Neural cell (in vitro differentiated cells): ENCODE measurements at places on chromosomes 2 and 18. TPM values are rescaled to one million over a fixed set of nuclear protein-coding genes. Genes with fewer than 3 reads are reported as not detected.

The CDH7 gene
- polyA plus RNA-seq = 6.3 and 7.4 TPM in 2 replicates

The ERFE gene
- polyA plus RNA-seq = 0.32 TPM in 1 of 2 replicates, not detected in the other

The ABCG5 gene
- 0.38 TPM in 1 of 2 replicates, not detected in the other for polyA plus RNA-seq

The CHRNA1 gene
- not detected in 2 replicates for polyA plus RNA-seq

The MTA3 gene
- 11.2 and 11.9 TPM in 2 replicates for polyA plus RNA-seq

The BMPR2 gene
- 16.6 and 18.4 TPM in 2 replicates for polyA plus RNA-seq

The TRIM54 gene
- 0.28 TPM in 1 of 2 replicates, not detected in the other for polyA plus RNA-seq

The PSD4 gene
- polyA plus RNA-seq = 0.30 and 0.67 TPM in 2 replicates

The IRS1 gene
- polyA plus RNA-seq = 7.2 and 7.4 TPM in 2 replicates

The POTEJ gene
- polyA plus RNA-seq = 0.16 TPM in 1 of 2 replicates, not detected in the other

The VWA3B gene
- polyA plus RNA-seq = not detected in 2 replicates

The PCGF1 gene
- polyA plus RNA-seq = 30.2 and 38.9 TPM in 2 replicates

The FABP1 gene
- not detected in 2 replicates for polyA plus RNA-seq

The COPS7B gene
- 21.9 and 23.8 TPM in 2 replicates for polyA plus RNA-seq

The KCNS3 gene
- polyA plus RNA-seq = 0.15 TPM in 1 of 2 replicates, not detected in the other

The RGPD4 gene
- polyA plus RNA-seq = 0.26 TPM in 1 of 2 replicates, not detected in the other
